ENCODE measurements at places on chromosomes 5 and 9.

GRCh38 chr5:132802044-132802684, 10.9 kb upstream of the SOWAHA start:
- no peak for ATAC-seq

DNA sequence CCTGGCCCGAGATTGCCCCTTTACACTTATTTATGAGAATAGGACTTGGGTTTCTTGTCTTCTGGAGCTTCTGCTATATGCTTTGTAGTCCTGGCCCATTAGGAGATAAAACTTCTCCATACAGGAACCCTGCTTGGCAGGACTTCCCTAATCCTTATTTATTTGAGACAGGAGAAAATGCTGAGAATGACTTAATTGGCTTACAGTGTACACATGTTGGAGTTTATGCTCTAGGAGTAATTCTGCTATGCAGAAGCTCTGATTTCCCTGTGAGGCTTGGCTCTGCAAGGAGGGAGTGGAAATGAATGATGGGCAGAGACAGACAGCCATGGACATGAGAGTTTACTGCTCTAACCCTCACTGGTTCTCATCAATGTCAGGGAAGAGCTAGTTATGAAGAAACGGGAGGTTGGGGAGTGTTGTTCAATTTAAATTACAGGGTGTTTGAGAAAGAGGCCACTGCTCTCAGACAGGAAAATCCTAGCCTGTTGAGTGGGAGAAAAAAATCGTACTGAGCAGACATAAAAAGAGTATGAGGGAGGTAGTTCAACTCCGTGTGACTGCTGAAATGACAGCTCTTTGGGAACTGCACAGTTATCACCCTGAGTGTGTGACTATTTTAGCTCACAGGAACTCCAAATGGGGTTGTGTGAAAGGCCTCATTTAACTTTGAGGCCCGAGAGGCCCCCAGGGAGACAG, 37.5 kb downstream of the ACTBL2 start:
- no peak for ATAC-seq

DNA sequence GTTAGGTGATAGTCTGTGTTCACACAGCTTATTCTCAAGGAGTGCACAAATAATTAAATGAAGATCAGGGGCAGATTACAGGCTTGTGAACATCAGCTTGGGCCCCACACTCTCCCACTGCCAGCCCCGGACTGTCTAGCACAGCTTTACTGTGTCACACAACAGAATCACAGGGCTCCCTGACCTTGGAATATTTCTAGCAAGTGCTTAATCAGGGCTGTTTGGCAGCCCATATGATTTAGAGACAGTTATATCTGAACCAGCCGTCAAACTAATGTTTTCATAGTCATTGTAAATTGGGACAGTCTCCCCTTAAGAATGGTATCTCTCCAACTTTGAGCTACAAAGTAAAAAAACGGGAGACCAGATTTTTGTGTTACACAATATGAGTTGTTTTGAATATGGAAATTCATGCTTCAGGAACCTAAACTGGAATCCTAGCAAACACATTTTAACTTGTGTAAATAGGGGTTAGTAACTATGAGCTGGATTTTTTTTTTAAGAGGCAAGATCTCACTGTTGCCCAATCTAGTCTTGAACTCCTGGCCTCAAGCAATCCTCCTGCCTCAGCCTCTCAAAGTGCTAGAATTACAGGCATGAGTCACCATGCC, 517.6 kb downstream of the BNC2 start:
- peak; percentile 65 for ATAC-seq

- ATAC-seq = peak; percentile 58
These were observed 111.2 kb upstream of the IL12B start for GRCh38 chr5:159441441-159441840.

DNA sequence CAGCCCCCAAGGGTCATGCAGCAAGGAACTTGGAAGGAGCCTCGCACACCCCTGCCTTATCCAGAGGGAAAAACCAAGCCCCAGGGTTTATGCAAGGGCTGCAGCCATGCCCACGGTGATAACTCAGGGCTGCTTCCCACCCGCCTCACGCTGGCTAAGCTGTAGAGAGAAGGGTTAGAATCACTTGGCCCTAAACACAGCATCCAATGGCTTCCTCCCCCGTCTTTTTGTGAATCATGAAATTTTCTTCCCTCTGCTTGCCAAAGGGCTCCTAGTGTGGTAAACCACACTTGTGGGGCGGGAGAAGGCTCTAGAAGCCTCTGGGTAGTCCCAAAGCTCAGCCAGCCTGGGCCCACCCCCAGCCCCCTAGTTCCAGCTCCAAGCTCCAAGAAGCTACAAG, 55.9 kb upstream of the ORM1 start:
- ATAC-seq = no peak

- no peak for ATAC-seq
These were observed 110.3 kb downstream of the NXNL2 start for GRCh38 chr9:88645172-88645878.

- ATAC-seq = no peak
These were observed 57.7 kb downstream of the PDE6A start for GRCh38 chr5:149886692-149887470.

GRCh38 chr5:38720554-38721361, 125.1 kb upstream of the OSMR start:
- ATAC-seq = no peak

- ATAC-seq = peak; percentile 91
These were observed 34.0 kb downstream of the PUM3 start for GRCh38 chr9:2809692-2810419.

DNA sequence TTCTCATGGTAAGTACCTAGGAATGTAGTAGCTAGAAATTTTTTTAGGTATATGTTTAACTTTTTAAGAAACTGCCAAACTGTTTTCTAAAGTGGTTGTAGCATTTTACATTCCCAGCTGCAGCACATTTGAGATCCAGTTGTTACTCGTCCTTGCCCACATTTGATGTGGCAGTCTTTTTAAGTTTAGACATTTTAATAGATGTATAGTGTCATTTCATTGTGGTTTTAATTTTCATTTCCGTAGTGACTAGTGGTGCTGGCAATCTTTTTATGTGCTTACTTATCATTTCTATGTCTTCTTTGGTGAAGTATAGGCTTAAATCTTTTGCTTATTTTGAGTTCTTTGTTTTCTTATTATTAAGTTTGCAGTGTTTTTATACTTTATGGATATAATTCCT, 171.6 kb downstream of the GAS1 start:
- ATAC-seq = no peak

DNA sequence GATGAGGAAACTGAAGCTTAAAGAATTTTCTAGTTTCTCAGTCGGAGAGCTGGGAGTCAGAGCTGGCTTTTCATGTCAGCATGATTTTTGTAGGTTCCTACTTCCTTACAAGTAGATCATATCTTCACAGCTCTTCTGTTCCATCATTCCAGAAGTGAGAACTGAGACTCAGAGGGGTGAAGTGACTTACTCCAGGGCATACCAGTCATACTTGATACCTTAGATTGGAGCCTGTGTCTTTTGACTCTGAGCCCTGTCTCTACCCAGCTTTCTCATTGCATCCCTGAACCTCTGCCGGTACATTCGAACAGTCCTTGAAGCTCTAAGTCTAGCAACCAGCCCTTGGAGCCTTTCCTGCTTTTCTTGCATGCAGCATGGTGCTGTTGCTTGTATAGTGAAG, 53.3 kb downstream of the MCCC2 start:
- no peak for ATAC-seq

GRCh38 chr9:121227862-121228261, 26.2 kb upstream of the RAB14 start:
- ATAC-seq = no peak

DNA sequence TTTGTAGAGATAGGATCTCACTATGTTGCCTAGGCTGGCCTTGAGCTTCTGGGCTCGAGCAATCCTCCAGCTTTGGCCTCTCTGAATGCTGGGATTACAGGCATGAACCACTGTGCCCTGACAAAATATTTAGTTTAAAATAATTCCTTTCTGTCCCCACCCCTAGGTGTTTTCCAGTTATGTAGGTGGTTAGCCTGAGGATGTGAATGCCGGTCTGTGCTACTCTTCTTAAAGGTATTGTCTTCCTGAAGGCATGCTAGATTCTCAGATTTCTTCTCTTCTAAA, 56.7 kb upstream of the BASP1 start:
- ATAC-seq = no peak

GRCh38 chr5:130624805-130625204, 540.3 kb downstream of the HINT1 start:
- ATAC-seq = no peak

GRCh38 chr5:115333164-115333563, 36.7 kb upstream of the CCDC112 start:
- no peak for ATAC-seq

GRCh38 chr9:9893837-9894236, 719.0 kb downstream of the PTPRD start:
- no peak for ATAC-seq

DNA sequence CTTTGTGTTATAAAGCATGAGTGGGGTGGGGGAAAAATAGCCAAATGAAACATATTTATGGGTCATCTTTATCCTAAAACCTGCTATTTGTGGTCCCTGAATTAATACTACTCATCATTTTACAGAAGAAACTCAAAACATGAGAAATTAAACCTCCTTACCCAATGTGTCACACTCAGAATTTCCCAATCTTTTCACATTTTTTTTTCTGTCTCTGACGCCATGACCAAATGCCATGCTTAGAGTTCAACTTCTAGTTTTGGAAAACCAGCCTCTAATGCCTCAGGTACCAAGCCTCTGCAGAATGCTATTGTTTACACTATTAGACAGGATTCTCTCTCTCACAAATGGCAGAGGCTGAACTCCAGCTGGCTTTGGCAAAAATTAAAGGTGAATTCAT, 505.5 kb upstream of the WWC1 start:
- ATAC-seq = no peak

DNA sequence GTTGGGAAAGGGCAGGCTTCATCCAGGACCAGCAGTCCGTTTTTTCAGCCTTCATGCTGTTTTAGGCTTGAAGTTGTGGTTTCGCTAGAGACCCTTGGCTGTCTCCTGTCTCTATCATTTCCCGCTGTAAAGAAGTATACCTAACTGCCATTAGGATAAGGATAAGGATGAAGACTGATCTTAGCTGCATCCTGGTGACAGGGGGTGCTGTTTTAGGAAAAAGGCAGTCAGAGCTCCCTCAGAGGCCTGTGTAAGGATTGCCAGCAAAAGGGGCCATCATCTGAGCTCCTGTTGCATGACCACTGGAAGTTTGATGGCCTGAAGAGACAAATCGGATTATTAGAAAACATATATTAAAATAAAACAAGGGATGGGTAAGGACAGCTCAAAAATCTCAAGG, 64.8 kb upstream of the FGF10 start:
- ATAC-seq = no peak

DNA sequence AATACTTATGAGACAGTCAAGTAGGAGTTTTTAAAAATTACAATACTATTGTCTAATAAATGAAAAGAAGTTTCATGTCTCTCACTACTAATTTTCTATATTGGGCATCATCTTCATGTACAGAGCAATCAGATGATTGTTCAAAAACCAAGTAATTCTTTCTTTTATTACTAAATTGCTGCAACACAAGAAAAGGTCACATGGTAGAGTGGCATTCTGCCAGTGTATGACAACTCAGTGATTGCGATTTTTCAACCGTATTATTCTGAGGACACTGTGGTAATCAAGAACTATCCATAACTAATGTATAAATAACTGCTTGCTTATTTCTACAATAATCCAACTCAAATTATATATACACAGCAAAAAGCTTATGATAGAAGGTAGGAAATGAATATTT, 96.7 kb upstream of the GRHPR start:
- ATAC-seq = no peak

GRCh38 chr5:126363658-126364057, 59.6 kb upstream of the GRAMD2B start:
- no peak for ATAC-seq

DNA sequence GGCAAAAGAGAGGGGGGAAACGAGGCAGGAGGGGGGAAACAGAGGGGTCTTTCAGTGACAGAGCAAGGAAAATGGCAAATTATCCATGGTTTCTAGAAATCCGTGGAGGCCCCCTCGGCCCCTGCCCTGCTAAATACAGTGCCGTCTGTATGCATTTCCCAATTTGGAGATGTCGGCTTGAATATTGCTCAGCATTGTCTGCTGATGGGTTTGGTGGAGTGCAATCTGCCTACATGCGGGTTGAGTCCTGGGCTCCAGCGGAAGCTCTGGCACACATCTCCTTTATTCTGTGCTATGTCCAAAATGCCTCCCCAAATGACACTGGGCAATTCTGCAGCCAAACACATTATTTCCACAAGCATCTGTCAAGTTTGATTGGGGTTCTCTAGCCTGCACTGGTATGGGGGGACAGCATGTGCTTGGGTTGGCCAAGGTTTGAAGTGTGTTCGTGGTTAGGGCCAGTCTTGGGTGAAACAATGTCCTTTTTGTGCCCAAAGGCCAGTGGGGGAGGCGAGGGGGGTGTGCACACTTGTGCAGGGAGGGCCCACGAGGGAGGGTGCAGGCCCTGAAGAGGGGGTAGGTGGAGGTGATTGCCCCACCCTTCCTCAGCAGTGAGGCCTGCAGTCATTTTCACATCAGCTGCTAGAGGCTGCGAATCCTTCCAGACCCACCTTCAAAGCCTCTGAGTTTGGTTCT, 6.2 kb upstream of the NEUROG1 start:
- no peak for ATAC-seq

- no peak for ATAC-seq
These were observed 50.1 kb upstream of the ZNF608 start for GRCh38 chr5:124796495-124796894.

- ATAC-seq = no peak
These were observed 6.2 kb upstream of the VPS13A start for GRCh38 chr9:77170991-77171699.
